Uterus (tissue), 4 donors: ENCODE measurements at places on chromosomes 3 and 15. TPM values are rescaled to one million over a fixed set of nuclear protein-coding genes. Genes with fewer than 3 reads are reported as not detected.

- DNase-seq: no peak
Measured at GRCh38 chr3:56942523-56942922, 117.9 kb upstream of the SPATA12 start.

DNA sequence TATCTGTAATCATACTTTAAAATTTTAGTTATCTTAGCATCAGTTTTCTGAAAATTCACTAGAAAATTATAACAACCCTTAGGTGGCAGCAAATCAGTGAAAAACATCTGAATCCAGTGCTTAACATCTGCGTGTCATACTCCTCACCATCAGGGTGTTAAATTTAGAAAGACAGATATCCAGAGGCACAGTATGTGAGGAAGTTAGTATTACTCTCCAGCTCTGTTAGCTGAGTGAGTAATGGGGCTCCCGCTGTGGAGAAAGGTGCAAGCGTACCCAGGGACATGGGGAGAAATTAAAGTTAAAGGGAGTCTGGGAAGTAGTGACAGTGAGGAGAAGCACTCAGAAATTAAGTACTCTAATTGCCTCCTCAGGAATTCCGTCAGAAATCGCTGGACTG is 50.9 kb downstream of the CEP63 start:
- no peak for DNase-seq

- no peak for DNase-seq
Measured at GRCh38 chr15:66955871-66956585, 109.4 kb upstream of the SMAD3 start.

DNA sequence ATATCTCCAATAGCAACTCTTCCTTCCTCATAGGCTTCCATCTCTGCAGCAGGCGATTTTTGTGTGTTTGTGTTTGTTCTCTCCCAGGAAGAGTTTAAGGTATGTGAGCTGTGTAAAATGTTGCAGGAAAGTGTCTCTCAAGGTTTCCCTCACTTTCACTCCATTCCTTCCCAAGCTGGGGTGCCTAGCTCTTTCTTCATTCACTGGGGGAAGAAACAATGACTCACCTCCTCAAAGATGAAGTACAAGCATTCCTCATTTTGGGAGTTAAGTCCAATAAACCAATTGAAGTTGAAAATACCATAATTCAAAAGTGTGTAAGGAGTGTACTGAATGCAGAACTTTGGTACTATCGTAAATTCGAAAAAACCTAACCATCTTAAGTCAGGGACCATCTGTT is 422.7 kb upstream of the CFAP20DC start:
- no peak for DNase-seq

MITF gene
- total RNA-seq: 18.2 TPM

MAP6D1 gene
- total RNA-seq: not detected
